ENCODE measurements at places on chromosomes 7 and 10.

- no peak for DNase-seq
Observed at GRCh38 chr10:60661637-60662036, 116.6 kb upstream of the CDK1 start.

GRCh38 chr10:74213571-74214162, 62.6 kb downstream of the ADK start:
- no peak for DNase-seq

GRCh38 chr7:51351661-51352060, 35.1 kb upstream of the COBL start:
- no peak for DNase-seq

- no peak for DNase-seq
Observed at GRCh38 chr7:2029211-2029905, 203.4 kb downstream of the MAD1L1 start.

GRCh38 chr7:148485618-148486017, 104.9 kb upstream of the C7orf33 start:
- DNase-seq, result no peak

- DNase-seq, result no peak
Observed at GRCh38 chr10:50453940-50454339, 169.8 kb downstream of the SGMS1 start.

DNA sequence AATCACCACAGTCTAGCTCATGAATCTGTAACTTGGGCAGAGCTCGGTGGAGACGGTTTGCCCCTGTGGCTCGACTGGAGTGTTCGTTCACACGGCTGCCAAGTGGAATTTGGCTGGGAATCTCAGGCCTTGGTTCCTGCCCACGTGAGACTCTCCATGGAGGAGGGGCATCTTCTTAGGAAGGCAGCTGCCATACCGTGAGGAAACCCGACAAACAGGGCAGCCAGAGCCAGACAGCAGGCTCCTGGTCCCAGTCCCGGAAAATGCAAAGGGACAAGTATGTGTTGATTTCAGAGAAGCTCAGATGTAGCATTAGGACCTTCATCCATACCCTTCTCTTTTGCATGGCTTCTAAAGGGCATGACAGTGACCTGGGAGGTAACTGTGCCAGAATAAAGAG, 26.6 kb downstream of the AMZ1 start:
- DNase-seq, result no peak

GRCh38 chr7:30937416-30937815, 25.8 kb downstream of the AQP1 start:
- no peak for DNase-seq

- no peak for DNase-seq
Observed at GRCh38 chr10:3248526-3249306, 76.1 kb upstream of the PITRM1 start.

- no peak for DNase-seq
Observed at GRCh38 chr10:29181936-29182335, 106.9 kb upstream of the LYZL1 start.

DNA sequence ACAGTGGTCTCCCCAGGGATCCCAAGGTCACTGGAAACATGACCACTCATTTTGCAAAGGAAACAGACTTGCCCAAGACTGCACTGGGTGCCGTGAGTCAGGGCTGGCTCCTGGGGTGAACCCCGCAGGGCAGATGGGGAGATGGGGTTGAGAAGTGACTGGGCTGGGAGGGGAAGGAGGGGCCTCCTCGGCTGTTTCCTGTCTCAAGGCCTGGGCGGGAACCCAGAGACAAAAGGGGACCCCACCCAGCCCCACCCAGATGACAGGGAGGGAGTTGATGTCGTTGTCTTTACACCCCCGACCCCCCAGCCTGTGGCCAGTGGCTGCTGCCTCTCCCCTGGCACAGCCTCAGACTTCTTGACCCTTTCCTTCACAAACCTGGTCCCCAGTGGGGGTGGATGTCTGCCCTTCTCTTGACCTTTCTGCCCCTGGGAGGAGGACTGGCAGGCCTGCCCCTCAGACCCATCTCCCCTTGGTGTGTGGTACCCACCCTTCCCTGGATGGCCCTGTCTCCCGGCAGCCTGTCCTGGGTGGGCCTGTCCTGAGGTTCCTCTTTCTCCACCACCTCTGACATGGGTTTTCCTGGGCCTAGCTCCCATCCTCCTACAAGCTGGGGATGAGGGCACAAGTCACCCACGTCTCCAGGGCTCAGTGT, 1.4 kb downstream of the MYO1G start:
- DNase-seq, result no peak

DNA sequence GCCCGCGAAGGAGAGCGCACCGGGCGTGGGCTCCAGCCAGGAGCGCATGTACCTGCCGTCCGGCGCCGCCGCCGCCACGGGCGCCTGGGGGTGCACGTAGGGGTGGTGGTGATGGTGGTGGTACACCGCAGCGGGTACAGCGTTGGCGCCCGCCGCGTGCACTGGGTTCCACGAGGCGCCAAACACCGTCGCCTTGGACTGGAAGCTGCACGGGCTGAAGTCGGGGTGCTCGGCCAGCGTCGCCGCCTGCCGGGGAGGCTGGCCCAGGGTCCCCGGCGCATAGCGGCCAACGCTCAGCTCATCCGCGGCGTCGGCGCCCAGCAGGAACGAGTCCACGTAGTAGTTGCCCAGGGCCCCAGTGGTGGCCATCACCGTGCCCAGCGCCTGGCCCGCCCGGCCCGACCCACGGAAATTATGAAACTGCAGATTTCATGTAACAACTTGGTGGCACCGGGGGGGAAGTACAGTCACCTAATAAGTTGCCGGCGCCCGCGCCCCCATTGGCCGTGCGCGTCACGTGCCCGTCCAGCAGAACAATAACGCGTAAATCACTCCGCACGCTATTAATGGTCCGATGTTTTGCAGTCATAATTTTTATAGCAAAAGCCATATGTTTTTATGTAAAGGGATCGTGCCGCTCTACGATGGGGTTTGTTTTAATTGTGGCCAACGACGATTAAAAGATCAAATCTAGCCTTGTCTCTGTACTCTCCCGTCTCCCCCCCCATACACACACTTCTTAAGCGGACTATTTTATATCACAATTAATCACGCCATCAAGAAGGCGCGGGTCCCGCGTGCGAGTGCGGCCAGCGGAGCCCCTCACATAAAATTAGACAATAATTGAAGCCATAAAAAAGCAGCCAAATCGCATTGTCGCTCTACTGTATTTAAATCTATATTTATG, at the start of gene HOXA9:
HOXA9 (minus strand) TSS at position 449 of the 907 bp plus-strand sequence; CDS start at position 369, 80 bp downstream.
- no peak for DNase-seq

DNA sequence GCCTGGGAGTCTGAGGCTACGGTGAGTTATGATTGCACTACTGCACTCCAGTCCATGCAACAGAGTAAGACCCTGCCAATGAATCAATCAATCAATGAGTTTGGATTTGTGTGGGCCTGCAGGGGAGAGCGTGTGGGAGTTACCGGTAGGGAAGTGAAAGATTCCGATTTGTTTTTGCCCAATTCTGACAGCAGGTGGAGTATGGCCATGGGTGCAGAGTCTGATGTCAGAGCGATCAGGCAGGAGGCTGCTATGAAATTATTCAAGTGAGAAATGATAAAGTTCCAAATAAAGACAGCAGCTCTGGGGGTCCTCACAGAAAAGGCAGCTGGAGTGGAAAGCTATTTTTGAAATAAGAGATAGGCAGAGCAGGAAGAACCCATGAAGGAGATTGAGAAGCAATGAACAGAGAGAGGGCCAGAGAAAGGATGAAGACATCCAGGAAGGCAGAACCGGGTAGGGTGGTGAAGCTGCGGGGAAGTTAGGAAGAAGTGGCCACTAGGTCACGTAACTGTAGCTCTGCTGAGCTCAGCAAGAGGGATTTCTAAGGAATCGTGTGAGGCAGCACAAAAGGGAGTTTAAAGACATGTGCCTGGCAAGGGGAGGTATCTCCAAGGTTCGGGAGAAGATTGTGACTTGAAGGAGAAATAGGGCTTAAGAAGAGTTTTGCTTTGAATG, 93.7 kb upstream of the NMT2 start:
- peak; percentile 56 for DNase-seq

GRCh38 chr10:43389867-43390266, 18.4 kb downstream of the FXYD4 start:
- DNase-seq, result no peak

GRCh38 chr7:77331938-77332695, 84.0 kb downstream of the GSAP start:
- peak; percentile 65 for DNase-seq

DNA sequence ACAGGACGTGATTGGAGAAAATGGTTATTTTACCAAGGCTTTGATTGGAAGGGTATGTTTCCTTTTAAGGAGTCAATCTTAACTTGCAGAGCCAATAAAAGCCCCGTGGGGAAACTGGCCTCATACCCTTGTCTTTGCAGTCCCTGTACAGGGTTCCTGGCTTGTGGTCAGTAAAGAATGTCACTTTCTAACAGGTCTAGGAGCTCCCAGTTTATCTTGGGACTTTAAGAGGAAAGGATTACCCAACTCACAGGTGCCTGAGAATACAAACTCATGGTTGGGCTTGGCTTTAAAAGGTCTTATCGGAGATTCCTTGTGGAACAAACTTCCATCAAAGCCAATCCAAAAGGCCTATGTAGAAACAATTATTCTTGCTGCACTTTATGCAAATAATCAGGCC, 221.8 kb downstream of the PHF14 start:
- no peak for DNase-seq

DNA sequence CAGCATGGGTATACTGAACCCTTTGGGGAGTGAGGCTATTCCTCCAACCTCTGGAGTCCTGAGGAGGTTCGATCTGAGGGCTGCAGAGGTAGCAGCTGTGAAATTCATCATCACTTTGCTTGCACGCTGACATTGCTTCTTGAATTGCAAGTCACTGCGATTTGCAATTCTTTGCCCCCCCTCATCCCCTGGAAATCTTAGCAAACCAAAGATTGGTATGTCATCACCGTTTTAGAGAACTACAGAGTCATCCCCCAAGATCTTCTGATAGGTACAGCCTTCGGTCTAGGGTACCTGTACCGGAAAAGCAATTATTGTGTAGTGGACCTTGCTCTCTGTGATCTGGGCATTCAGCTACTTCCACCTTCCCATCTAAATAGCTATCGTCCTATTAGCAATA, 192.6 kb downstream of the KLF6 start:
- DNase-seq, result no peak

GRCh38 chr7:18829858-18830285, 287.6 kb downstream of the TWIST1 start:
- DNase-seq, result no peak

GRCh38 chr7:73824986-73825385, 5.8 kb upstream of the CLDN4 start:
- DNase-seq, result no peak

GRCh38 chr10:61974601-61975390, 73.3 kb downstream of the ARID5B start:
- no peak for DNase-seq

- DNase-seq, result no peak
Observed at GRCh38 chr7:111093496-111093895, 2.6 kb downstream of the LRRN3 start.

- peak; percentile 79 for DNase-seq
Observed at GRCh38 chr10:91389636-91390512, 20.3 kb upstream of the HECTD2 start.

- DNase-seq, result no peak
Observed at GRCh38 chr7:106767498-106768323, 97.4 kb upstream of the PIK3CG start.

DNA sequence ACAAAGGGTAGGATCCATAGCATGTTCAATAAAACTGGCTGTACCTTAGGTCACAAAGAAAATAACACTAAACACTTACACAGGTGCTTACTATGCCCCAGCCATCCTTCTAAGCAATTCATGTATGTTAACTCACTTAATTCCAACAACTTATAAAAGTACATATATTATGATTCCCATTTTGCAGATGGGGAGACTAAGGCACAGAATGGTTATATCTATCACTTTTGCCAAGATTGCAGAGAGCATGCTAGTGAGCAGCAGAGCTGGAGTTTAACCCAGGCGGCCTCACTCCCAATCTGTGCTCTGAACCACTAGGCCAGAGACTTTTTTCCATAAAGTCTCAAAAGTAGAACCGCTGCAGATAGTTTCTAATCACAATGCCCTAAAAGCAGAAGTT, 18.9 kb upstream of the UBN2 start:
- DNase-seq, result no peak

DNA sequence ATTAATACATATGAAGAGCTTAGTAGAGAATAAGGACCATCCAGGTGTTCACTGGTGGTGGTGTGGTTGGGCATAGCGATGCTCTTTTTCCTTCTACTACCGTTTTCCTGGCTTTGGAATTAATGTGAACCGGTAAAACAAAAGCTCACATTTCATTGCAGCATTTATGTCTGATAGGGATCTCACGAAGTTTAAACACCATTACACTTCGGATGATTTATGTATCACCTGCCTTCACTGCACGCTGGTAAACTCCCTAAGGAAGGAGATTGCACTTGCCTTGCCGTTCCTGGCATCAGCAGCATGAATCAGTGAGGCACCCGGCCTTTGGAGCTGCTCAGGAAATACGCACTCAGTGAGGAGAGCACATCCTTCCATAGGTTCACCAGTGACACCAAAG, 47.5 kb downstream of the WIPF3 start:
- DNase-seq, result peak; percentile 52
